OCI-M1 (cell line): ENCODE measurements at places on chromosomes 1 and 21.
A peak's percentile ranks its signal among the peaks of the same experiment; 100 is the strongest.

- no peak for DNase-seq
Observed at GRCh38 chr1:48139275-48139674, 83.2 kb upstream of the SLC5A9 start.

- DNase-seq, result no peak
Observed at GRCh38 chr1:7395251-7395650, 375.8 kb upstream of the VAMP3 start.

- no peak for DNase-seq
Observed at GRCh38 chr21:44710756-44711326, 531 bp downstream of the TSPEAR start.

GRCh38 chr21:34865400-34866241 is 183.5 kb downstream of the RUNX1 start:
- DNase-seq, result no peak

- DNase-seq, result no peak
Observed at GRCh38 chr1:48055876-48056764, 58.9 kb upstream of the TRABD2B start.

- DNase-seq, result no peak
Observed at GRCh38 chr1:121538943-121539575, 354.3 kb downstream of the SRGAP2C start.

DNA sequence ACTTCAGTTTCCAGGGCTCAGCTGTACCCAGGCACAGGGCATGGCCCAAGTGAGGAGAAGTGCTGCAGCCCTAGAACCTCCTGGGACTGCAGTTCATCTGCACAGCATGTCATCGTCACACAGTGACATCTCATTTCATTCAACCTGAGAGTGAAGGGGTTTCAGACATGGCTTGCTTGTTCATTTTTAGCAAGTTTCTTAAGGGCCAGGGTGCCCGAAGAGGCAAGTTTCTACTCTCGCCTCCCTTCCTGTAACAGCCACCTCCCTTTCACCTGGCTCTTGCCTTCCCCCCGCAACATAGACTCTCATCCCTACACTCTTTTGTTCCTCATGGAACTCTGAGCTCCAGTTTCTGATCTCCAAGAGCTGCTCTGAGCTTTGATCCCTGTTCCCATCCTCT is 108.1 kb downstream of the C1orf21 start:
- DNase-seq, result no peak

GRCh38 chr1:218304281-218305039 is 19.4 kb downstream of the RRP15 start:
- peak; percentile 99 for DNase-seq

DNA sequence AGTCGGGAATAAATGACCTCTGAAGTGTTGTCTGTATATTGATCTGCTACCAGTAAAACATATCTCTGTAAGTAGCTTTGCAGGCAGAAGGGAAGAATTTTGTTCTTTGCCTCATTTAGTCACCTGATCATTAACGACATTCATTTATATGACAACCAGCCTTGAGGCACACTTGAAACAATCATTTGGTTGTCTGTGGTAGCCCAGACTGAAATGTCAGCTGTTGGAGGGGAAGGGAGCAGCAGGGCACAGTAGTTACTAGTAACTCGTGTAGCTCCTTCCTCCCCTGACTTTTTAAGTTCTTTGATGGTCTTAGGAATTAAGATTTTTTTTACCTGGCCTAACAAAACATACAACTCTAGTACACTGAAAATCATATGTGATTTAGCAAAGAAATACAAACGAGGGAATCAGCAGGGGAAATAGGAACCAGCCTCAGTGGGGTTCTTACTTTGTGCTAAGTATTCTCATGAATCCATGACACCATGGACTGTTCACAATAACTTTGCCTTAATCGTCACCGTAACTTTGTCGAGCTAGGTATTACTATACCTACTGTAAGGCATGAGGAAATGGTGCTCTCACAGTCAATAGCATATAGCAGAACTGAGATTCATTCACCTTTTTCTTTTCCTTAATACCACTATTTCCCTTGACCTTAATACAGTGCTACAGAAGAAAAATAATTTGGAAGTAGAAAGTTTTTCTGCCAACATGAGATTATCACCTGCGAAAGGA is 6.4 kb downstream of the IL12RB2 start:
- DNase-seq, result no peak

DNA sequence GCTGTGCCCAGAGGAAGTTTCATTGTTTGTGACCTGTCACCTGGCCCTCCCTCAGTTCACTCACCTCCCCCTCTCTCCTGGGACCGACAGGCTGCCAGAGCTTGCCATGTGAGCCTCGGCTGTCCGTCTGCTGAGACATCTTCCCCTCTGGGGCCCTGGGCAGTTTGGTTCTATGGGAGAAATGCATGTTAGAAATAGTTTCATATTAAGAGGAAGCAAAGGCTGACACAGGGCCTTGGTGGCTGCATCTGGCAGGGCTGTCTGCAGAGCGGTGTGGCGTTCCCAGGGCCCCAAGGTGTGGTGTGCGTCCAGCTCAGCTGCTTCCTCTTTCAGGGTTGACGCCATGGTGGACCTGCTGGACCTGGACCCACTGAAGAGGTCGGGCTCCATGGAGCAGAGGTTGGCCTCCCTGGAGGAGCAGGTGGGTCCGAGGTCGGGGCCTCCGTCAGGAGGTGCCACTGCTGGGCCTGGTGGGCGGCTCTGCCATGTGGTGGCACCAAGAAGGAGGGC is 31.9 kb upstream of the LRRC3 start:
- no peak for DNase-seq

DNA sequence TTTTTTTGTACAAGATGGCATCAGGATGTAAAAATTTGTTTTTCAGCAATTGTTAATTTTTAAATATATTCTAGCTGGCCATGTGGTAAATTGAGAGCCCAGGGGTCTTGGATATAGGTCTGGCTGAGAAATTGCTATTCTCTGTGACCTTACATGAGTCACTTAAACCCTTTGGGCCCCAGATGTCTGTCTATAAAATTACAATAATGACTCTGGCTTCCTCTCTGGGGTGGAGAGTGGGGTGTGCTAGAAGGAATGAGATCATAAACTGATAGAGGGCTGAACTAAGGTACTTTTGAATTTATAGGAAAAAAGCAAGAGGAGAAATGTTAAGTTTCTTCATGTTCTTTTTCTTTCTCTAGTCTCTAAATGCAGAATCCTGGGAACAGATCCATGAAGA is 12.4 kb upstream of the TCHH start:
- DNase-seq, result no peak

DNA sequence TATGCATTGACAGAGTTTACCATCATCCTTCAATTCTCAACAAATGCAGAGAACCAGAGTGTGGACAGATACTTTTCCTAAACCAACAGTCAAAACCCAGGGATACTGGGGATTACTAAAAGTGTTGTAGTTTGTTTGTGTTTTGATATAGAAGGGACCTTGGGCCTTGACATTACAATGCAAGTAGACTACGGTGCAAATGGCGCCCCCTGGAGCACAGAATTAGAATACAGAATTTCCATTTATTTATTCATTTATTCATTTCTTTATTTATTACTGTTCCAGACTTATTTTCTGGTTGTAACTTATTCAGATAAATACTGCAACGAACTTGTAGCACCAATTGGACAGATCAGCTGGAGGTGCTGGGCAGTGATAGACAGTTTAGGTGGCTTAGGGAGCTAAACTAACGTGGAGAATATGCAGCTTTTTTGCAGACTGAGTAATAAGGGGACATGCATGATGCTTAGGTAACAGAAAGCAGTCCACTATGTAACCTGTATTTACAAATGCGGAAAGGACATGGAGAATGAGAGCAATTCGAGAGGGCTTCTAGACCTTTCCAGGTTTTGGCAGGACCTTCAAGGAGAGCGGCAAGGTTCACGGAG is 42.6 kb downstream of the KIRREL1 start:
- DNase-seq, result peak; percentile 61

DNA sequence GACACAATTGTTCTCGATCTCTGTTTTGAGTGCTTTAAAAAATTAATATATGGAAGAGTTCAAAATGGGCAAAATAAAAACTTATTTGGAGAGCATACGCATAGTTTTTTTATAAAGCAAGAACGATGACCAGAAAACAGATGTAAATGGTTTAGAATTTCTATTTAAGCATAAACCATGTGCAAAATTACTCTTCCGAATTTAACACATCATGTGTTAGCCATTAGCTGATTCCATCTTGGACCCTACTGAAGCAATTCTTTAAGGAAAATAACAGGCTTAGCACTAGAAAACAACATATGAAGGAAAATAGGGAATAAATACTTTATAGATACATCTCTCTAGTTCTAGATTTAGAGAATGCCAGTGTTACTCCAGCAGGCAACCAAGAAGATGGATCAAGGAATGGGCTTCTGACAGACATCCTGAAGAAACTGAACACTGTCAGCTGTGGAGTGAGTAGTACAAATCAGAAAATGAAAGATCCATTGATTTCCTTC is 26.7 kb downstream of the CDC7 start:
- DNase-seq, result no peak

DNA sequence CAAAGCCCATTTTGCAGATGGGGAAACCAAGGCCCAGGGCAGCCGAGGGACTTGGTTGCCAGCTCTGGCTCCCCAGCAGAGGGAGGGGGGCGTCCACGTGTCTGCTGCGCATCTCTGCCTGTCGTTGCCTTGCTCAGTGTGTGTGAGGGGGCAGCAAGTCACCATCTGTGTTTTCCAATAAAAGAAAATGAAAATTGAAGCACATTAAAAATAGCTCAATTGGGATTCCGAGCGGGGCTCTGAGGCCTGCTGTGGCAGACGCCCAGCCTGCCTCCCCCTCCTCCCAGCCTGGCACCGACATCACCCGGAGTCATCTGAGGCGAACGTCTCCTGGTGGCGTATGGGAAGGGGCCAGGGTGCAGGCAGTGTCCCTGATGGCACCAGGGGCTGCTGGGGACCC is 51.2 kb downstream of the EPHB2 start:
- DNase-seq, result no peak

GRCh38 chr1:222833356-222833876 is 18.6 kb downstream of the DISP1 start:
- DNase-seq, result no peak

GRCh38 chr1:54380290-54380882 is 25.8 kb downstream of the SSBP3 start:
- DNase-seq, result no peak

DNA sequence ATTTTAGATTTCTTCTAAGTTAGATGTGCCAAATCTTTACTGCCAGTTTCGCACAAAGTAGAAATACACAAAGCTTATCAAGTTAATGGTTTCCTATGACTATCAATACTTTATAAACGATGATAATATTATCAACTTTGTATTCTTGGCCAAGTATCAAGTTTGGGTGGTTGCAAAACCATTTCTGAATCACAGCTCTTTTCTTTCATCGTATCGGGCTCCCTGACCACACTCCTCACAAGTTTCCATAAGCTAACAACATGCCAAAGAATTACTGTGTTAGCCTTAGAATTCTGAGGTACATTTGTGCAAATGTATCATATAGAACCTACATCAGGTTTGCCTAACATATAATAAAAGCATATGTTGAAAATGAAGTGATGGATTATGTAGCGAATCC is 311.0 kb downstream of the KCTD3 start:
- DNase-seq, result no peak

DNA sequence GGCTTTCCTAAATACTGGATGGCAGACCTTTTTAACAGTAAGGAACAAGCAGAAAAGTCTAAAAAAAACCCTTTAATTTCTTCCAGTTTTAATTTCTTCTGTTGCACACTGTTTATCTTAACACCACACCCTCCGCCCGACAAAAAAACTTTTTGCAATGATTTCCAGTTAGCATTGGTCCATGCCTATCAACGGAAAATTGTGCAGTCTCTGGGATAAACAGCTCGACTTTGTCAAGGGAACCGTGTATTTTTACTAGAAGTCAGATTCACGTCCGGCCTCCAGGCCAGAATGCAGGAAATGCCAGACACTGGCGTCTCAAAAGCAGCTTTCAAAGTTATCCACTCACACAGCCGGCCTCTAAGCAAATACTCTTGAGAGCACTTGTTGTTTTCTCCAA is 378 bp upstream of the NUP210L start:
- no peak for DNase-seq

- no peak for DNase-seq
Observed at GRCh38 chr1:184604152-184604900, 150.3 kb downstream of the EDEM3 start.

- peak; percentile 58 for DNase-seq
Observed at GRCh38 chr1:157776971-157777391, at the start of gene FCRL2. Gene FCRL2 (minus strand): TSS chr1:157777132. CDS start chr1:157777073, 59 bp downstream.

- peak; percentile 24 for DNase-seq
Observed at GRCh38 chr1:237492359-237492758, 398.4 kb downstream of the ZP4 start.

DNA sequence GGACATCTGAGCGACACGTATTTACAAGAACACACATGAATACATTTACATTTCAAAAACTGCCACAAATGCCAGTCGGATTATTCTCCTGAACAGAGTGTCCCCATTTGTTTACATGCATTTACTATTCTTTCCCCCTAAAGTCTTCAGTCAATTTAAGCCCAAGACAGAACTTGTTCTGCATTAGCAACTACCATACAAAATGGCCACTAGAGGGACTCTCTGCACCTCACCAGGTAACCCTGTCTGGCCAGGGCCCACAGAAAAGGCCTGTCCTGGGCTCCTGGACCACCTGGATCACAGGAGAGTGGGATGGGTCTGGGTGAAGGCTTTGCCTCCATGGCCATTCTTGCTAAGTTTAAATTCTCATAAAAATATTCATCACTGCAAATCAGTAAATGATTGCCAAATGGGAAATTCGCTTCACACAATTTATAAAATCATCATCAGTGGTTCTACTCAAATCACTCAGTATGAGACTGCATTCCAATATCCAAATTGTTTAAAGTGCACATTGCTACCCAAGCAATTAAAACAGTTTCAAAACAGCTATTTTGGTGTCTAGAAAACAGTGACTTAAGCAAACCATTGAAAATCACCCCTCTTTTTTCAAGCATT is 12.5 kb upstream of the GUCA2A start:
- DNase-seq, result peak; percentile 63

DNA sequence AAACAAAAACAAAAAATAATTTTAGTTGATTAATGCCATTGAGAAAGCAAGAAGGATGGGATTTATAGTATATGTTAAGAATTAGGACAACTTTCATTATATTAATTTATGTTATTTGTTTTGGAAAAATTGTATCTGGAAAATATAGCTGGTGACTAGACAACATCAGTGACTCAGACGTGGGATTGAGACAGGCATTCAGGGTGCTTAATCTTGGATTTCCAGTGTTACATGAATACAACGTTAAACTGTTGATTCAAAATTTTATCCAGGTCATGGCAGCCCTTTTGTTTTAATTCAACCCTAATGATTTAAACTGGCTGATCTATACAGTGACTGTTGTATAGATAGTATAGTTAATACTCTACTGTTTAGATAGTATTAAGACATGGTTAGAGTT is 827.1 kb upstream of the B3GALT2 start:
- DNase-seq, result no peak

GRCh38 chr1:5909576-5910275 is 82.5 kb downstream of the NPHP4 start:
- no peak for DNase-seq
